ENCODE measurements at places on chromosomes 13 and 19.

DNA sequence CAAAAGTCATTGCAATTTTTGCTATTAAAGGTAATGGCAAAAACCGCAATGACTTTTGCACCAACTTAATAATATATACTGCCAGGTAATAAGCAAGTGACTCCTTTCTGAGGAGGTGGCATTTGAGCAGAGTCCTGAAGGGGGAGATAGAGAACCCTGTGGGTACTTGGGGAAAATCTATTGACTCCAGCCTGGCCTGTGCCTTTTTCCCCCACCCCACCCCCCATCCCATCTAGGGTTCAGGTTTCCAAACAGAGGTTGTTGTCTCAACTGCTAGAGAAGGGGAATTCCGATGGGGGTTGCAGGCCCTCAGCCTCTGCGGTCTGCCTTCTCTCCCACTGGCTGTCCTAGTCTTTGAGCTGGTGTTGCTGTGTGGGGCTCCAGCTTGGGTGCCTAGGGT is 11.5 kb downstream of the S1PR2 start:
- DNase-seq: no peak

DNA sequence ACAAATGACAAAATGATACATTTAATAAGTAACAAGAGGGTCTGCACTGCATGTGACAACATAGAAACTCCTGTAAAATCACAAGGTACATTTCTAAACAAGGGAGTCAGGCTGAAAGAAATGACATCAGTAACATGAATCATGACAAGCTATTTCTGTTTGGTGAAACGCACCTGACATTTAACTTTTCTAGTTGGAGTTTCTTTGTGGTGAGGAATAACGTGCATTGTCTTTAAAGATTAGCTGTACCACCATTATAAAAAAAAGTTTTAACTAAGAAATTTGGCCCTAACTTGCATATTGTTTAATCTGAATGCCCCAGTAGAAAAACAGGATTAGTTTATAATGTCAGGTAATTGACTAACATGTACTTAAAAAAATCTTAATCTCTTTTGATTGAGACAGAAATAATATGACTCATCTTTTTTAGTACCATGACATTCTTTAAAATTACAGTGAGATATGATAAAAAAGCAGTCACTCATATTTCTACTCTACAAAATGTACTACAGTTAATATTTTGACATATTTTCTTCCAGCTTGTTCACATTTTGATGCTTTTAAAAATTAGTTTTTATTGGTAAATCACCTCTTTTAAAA is 418.2 kb downstream of the KLF12 start:
- DNase-seq: no peak

DNA sequence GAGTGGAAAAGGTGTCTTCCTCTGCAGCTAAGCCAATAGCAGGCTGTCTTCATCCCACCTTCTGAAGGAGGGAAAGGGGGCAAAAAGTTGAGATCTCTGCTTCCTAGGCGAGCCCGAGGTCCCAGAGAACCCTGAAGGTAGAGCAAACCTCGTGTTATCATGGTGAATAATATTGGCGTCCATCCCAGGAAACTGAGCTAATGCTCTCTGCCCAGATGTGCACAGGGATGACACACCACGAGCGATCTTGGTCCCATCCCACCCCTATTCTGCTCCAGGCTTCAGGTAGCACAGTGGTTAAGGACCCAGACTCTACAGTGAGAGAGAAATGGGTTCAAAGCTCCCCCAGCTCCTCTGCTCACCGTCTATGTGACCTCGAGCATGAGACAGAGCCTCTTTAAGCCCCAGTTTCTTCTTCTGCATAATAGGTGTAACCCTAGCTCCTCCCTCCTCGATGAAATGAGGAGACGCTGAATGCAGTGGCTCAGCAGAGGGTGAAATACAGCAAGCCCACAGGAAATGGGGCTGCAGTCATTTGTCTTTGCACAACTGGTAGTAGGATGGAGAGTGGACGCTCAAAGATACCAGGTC is 9.9 kb upstream of the CEACAM20 start:
- no peak for DNase-seq

DNA sequence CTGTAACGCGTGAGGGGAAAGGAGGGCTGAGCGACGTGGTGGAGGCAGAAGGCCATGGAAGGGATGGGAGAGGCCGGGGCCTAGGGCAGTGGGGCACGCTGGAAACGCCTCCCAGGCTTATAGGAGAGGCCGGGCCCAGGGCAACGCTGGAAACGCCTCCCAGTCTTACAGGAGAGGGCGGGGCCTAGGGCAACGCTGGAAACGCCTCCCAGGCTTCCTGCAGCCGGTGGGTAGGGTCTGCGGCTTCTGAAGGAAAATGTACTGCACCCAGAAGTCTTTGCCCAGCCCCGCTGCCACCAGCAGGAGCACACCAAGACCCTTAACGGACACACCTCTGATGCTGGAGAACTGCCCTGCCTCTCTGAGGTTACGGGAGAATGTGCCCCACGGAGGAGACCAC is 9.1 kb downstream of the CACTIN start:
- no peak for DNase-seq

DNA sequence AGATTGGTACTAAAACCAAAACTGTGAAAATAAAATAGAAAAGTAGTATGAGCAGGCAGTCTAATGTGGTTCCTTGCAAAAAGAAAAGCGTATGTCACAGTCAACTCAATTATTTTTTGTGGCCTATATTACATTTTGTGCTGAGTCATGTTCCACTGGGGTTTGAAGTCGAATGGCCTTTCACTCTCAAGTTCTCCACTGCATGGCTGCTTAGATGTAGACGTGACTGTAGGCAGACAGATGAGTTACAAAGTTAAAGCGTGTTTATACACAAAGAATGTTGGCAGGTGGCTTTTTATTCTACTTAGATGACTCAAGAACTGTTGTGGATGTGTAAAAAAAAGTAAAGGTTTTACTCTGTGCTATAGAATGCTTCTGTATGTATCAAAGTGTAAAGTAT is 133.9 kb downstream of the SLITRK6 start:
- no peak for DNase-seq

- no peak for DNase-seq
Measured at GRCh38 chr19:57363688-57364181, 384 bp downstream of the TRAPPC2B start.

DNA sequence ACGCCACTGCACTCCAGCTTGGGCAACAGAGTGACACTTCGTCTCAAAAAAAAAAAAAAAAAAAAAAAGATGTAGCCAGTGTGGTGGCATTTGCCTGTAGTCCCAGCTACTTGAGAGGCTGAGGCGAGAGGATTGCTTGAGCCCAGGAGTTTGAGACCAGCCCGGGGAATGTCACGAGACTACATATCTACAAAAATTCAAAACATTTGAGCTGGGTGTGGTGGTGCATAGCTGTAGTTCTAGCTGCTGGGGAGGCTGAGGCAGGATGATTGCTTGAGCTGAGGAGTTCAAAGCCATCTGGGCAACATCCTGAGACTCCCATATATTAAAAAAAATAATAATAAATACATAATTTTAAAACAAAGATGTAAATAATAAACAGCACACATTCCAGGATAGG is 46.6 kb downstream of the SMARCA4 start:
- DNase-seq: no peak

DNA sequence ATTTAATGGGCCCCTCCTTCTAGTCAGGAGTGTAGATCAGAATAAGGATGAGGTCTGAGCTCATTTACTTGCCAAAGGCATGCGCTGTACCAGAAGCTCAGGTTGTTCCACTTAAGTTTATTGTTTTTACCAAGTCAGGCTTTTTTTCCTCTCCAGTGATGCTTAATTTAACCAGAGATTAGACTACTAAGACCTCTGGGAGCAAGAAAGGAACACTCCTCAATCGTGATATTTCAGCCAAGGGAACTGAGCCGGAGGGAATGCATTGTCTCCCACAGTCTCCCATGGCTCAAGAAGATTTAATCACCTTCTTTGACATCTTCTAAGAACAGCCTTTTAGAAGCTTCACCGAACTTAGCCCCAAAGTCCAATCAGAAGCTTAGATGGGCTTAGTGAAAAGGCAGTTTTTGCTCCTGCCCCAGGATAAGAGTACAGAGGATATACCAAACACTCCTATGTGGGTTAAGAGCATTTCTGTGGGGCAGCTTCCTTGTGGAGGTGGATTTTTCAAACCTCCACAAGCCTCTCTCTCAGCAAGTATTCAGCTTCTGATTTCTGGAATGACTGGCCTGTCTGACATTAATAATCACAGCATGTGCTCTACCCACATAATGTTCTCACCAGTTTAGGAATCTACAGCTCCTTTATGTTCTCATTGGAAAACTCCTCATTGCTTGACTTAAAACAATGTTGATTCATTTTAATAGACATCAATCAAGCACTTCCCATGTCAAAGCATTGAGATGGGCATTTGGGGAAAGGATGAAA is 322.7 kb downstream of the SUCLA2 start:
- DNase-seq: no peak

- DNase-seq: no peak
Measured at GRCh38 chr19:53545271-53546065, 7.5 kb downstream of the ZNF331 start.

DNA sequence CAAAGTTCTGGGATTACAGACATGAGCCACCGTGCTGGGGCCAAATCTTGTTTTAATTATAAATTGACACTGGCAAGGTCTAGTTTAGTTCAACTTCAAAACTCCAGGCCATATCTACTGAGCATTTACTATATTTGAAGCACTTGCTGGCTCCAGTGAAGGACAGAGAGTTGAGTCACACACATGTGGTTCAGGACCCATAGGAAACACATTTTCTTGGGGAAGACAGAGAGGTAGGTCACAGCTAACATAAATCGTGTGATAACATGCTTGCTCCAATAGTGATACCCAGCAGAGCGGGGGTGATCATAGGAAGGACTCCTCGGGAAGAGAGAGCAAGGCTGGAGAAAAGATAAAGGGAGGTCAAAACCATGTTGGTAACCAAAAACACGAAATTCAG is 170.6 kb upstream of the TSC22D1 start:
- DNase-seq: no peak

DNA sequence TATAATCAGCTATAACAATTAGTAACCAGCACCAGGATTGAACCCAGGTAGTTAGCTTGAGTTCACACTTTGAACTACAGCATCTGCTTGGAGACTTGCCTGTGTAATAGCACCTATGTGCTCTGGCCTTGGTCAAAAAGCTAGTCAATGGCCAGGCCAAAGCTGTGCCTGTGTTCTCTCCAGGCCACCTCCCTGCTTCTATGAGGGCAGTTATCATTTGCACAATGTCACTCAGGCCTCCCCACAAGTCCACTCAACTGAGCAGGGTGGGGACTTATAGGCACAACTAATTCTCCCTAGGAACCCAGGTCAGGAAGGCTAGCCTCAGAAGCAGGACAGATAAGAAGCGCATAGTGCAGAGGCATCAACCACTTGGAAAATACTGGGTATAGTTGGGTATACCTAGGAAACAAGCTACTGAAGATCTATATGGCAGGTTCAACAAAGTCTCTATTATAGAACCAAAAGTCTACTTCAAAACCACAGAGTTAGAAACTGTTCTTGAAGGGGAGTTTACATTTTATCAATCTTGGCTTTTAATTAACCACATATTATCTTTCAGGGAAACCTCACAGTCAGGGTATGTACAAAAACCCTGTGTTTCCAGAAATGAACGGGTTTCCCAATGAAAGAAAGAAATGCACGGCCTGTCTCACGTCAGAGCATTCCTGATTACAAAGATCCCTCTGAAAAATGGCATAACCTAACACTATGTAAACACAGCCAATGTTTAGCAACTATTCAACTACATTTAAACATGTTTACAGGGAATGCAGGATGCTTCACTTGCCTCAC is 140.9 kb downstream of the ABCC4 start:
- DNase-seq: no peak

DNA sequence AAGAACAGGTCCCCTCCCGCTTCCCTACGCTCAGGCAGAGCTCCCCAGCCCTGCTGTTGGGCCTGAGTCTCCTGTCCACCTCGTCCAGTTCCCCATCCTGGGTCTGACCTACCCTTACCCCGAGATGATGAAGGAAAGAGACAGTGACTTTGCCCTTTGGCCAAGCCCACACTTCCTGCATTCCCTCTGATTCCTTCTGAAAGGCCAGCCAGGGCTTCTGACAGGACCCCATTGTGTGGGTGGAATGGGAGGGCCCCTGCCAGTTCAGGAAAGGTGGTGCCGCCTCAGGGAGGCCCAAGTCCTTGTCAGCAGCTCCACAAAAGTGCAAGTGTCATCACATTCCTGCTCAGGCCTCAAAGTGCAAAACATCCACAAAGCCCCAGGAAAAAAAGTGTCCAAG is 177.8 kb downstream of the PAN3 start:
- no peak for DNase-seq

DNA sequence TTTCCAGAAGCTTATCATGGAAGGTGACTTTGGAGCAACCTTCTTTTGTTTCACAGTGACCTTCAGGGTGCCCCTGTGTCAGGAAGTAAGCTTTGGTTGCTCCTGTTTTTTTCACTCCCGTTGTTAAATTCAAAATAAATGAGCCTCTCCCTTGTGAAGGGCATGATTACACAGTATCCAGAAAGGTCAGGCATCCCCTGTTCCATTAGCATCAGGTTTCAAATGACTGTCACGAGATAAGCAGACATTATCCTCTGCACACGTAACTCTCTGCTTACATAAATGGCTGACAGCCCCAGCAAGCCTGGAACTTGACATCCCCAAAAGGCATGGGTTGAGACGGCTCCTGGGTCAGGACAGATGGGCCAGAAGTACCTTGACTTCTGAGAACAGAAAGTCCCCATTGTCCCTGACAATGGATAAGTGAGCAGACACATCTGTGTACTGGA is 52.0 kb downstream of the RAB20 start:
- DNase-seq: peak; percentile 49

DNA sequence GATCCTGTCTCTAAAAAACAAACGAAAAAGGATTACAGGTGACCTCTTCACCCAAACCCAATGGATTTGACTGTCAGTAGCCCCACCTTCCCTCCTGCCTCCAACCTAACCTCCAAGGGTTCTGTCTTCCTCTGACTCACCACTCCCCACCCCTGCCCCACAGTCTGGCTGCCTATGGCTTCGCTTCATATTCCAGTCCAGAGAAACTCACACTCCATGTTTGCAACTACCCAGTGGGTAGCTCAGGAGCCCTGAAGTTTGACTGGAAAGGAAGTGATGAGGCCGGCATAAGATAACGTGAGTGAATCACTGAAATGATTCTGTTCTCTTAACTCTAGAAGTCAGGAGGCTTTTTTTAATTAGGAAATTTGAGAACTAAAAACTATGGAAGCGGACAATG is 303.9 kb downstream of the FOXO1 start:
- DNase-seq: no peak

DNA sequence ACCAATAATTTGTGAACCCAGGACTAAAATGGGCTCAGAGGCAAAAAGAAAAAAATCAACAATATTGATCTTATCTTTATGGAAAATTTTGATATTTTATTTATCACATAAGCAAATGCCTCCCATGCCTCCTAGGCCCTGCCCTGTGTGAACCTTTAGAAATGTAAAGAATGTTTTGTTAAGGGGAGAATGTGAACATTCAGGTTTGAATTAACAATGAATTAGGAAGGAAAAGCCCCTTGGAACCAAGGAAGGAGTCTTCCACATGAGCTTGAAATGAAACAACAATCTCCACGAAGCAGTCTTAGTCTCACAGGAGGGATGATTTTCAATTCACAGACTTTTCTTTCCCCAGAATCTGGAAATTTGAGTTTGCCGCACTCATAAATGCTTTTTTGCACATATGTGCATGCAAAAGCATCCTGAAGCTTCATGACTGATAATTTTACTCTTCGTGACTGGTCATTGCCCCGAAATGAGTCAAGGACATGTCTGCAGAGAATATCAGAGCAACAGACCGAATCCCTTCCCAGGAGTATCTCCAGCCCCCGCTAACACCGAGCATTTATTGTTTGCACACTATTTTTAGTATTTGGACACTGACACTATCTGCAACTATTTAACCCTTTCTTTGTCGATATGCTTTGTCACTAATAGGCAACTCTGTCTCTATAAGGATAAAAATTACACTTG is 135.2 kb downstream of the DCT start:
- DNase-seq: no peak
